HFFc6 (cell line): ENCODE measurements at places on chromosomes 4 and X. TPM values are rescaled to one million over a fixed set of nuclear protein-coding genes. Genes with fewer than 3 reads are reported as not detected.

Gene DGAT2L6
- total RNA-seq = not detected in 3 replicates

DNA sequence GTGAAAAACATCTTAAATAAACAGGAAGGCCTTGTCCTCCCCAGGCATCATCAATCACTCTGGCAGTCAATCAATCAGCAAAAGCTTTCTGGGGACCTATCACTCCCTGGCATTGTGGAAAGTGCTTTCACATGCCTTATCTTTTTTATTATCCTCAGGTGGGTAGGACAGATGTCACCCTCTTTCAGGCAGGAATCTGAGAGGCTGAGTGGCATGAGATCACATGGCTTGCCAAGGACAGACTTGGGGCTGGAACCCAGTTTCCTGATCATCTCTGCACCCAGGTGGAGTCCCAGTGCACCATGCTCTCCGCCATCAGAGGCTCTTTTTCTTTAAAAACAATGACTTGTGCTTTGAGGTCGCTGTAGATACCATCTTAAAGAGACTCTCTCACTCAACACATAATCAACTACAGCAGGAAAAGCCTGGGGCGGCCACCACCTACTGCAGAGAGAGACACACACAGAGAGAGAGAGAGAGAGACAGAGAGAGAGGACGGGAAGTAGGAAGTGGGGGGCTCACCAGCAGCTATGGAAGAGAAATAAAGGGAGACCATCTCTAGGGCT lies 282.7 kb downstream of the PTTG2 start:
- H3K4me3 ChIP-seq = no peak overlapping the region
- peaks cover 18% of the 10 kb centered on the region; the same call in 1 of the 2 replicates for H3K4me1 ChIP-seq
- no peak overlapping the region for H3K27ac ChIP-seq
- peaks cover 7% of the 10 kb centered on the region for H3K27me3 ChIP-seq
- no peaks in the 10 kb centered on the region for H3K36me3 ChIP-seq

- H3K4me3 ChIP-seq = no peak overlapping the region
- no peaks in the 10 kb centered on the region for H3K4me1 ChIP-seq
- H3K27me3 ChIP-seq = no peaks in the 10 kb centered on the region
- H3K36me3 ChIP-seq = no peaks in the 10 kb centered on the region
- no peak for DNase-seq
These were observed 573.8 kb downstream of the KCNIP4 start for GRCh38 chr4:21374641-21375368.

Gene ARHGEF9
- total RNA-seq = 16.2 to 21.4 TPM (median 19.2 TPM) in 3 replicates

Gene VCX2
- total RNA-seq = not detected in 3 replicates

Gene CXCL5
- 0.12 to 0.18 TPM in 2 of 3 replicates, not detected in the other for total RNA-seq

Gene PCDH7
- total RNA-seq = 0.77 to 1.1 TPM in 2 of 3 replicates, not detected in the other

DNA sequence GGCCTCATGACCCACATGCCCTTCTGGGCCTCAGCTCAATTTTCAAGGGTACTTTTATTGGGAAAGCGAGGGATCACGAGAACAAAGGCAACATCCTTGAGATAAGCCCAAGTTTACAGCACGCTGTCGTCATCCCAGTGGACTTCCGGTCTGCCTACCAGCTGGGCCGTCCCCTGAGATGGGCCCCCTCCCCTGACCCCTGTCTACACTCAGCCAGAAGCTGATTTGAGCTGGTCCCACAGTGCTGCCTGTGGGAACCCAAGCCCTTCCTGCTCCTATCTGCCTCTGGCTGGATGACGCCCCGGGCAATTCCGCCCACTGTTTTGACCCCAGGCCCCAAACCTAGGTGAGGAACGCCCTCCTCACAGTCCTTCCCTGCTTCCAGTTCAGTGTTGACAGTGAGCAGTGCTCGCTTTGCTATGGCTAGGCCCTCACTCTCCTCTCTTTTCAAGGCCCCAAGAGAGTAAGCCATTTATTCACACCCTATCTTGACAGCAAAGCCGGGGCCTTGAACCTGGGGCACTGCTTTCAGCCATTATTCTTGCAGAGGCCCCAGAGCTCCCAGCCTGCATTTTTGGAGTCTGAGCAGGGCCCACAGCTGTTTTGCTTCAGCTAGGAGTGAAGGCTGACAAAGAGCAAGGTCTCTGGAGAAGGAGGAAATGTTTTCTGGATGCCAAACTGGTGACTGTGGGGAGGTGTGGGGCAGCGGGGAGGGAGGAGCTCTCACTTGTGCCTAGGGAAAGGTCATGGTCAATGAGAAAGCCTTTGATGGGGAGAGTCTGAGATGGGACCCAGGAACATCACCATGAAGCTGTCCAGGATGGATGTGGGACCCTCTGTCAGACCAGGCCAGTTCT lies 164.6 kb upstream of the BCOR start:
- DNase-seq = peak; percentile 41
- H3K4me1 ChIP-seq = peaks cover 38% of the 10 kb centered on the region
- peak overlapping the region; percentile 72 for H3K4me3 ChIP-seq
- peak overlapping the region; percentile 94 for H3K27ac ChIP-seq
- no peaks in the 10 kb centered on the region for H3K36me3 ChIP-seq

GRCh38 chrX:327660-328126 lies 9.1 kb upstream of the GTPBP6 start:
- H3K36me3 ChIP-seq = peaks cover 5% of the 10 kb centered on the region
- no peak for DNase-seq
- no peak overlapping the region for H3K4me3 ChIP-seq
- H3K27ac ChIP-seq = no peak overlapping the region
- no peaks in the 10 kb centered on the region for H3K4me1 ChIP-seq

DNA sequence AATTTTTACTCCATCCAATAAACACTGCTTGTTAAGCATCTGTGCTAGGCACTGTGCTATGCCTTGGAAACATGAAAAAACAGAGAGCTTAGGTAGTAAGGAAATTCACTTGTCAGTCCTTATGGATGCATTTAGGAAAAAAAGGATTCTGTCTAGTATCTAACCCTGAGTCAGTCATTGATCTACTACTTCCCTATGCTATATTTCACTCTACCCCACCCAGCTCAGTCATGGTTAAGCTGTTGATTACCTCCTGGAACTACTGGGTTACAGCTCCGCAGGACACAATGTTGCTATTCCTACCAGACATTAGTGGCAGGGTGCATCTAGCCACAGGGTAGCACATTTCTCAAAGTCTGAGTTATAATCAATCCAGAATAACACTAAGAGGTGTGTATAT lies 2.9 kb upstream of the USP53 start:
- H3K4me1 ChIP-seq = peaks cover 73% of the 10 kb centered on the region
- H3K36me3 ChIP-seq = peaks cover 22% of the 10 kb centered on the region
- H3K27me3 ChIP-seq = peaks cover 2% of the 10 kb centered on the region; the same call in 1 of the 2 replicates
- peak overlapping the region; percentile 90 for H3K27ac ChIP-seq
- H3K4me3 ChIP-seq = peak overlapping the region; percentile 41
- no peak for DNase-seq

GRCh38 chr4:121266982-121267381 lies 102.9 kb upstream of the TNIP3 start:
- H3K27ac ChIP-seq = no peak overlapping the region
- no peaks in the 10 kb centered on the region for H3K36me3 ChIP-seq
- no peaks in the 10 kb centered on the region; the same call in 1 of the 2 replicates for H3K27me3 ChIP-seq
- H3K4me3 ChIP-seq = no peak overlapping the region
- no peak for DNase-seq

Gene MAMLD1
- total RNA-seq = 4.0 to 5.5 TPM (median 4.3 TPM) in 3 replicates

Gene F8
- total RNA-seq = 0.99 to 1.6 TPM (median 1.4 TPM) in 3 replicates

Gene CSN3
- total RNA-seq = not detected in 3 replicates

DNA sequence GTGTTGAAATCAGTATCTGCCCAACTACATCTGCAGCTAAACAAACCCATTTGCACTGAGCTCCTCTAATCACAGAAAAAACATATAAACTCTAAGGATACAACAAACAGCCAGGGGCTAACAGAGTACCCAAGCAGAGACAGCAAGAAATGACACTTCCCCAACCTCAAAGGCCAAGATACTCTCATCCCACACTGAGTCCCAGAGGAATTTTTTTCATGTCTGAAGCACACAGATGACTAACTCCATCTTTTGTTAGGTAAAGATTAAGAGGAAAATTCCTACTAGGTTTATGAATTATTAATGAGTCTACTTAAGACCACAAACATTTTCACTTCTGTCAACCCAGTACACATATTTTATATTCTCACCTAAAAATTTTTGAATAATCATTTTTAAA lies 31.6 kb downstream of the SEPSECS start:
- no peak overlapping the region for H3K27ac ChIP-seq
- no peaks in the 10 kb centered on the region for H3K27me3 ChIP-seq
- no peak for DNase-seq
- peaks cover 12% of the 10 kb centered on the region for H3K4me1 ChIP-seq
- peaks cover 4% of the 10 kb centered on the region; the same call in 1 of the 2 replicates for H3K36me3 ChIP-seq
- no peak overlapping the region for H3K4me3 ChIP-seq

DNA sequence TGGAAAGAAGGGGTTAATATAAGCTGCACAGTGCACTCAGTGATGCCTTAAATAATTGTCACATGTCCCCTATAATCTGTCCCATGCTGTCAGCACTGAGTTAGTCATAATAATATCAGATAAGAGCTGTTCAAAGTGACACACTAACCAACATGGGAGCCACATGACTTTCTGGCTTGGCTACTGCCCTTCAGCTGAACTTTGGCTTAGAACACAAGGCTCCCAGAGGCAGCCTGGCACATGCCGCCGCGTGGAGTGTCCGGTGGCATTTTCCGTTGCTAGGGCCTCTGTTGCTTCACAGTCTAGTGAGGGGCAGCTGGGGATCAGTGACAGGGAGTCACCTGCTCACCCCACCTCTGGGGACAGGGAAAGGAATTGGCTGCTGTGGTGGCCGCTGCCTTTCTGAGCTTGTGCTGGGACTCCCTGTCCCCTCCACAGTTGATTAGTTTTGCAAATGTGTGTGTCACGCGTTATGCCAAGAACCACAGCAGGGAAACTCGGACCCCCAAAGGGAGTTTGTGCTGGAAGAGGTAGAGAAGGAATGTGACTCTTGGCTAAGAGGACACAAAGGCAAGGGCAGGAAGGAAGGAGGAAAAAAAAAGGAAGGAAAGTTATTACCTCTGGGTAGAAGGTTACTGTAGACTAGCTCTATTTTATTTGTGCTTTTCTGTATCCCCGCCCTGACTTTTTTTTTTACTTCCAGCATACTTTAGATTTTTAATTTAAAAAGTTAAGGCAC lies 41.1 kb upstream of the PPARGC1A start:
- no peaks in the 10 kb centered on the region; the same call in 1 of the 2 replicates for H3K27me3 ChIP-seq
- H3K27ac ChIP-seq = no peak overlapping the region
- H3K4me1 ChIP-seq = no peaks in the 10 kb centered on the region
- H3K36me3 ChIP-seq = no peaks in the 10 kb centered on the region
- H3K4me3 ChIP-seq = no peak overlapping the region

DNA sequence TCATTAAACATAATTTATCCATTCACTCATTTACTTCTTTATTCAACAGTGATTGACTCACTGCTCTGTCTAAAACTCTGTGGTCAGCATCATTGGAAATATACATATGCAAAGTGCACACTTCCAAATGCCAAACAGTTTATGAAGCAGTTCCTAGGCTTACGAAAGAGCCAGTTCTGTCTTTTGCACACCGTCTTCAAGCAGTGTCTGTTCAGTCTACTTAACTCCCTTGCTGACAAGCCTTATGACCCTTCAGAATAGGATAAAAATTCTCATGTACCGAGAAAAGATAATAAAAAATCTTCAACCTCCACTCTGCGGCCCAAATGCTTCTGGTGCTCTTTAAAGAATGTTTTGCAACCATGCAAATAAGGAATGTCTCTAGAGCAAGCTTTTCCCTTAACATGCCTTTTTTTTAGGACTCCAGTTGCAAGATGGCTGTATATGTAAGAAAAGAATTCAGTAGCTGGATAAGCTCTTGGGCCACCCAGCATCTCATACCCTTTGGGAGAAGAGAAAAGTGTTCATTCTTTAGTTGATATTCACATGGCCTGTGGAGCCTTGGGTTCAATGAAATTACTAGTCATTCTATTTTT lies 1037.0 kb upstream of the SLIT2 start:
- H3K27me3 ChIP-seq = no peaks in the 10 kb centered on the region
- H3K4me3 ChIP-seq = no peak overlapping the region
- H3K27ac ChIP-seq = no peak overlapping the region
- no peak for DNase-seq

Gene SSX1
- not detected in 3 replicates for total RNA-seq

- H3K36me3 ChIP-seq = no peaks in the 10 kb centered on the region
- peak; percentile 72 for DNase-seq
- peaks cover 10% of the 10 kb centered on the region; the same call in 1 of the 2 replicates for H3K4me1 ChIP-seq
- H3K27ac ChIP-seq = peak overlapping the region; percentile 69
- H3K27me3 ChIP-seq = peaks cover 6% of the 10 kb centered on the region; the same call in 1 of the 2 replicates
- peak overlapping the region; percentile 17; the same call in 1 of the 2 replicates for H3K4me3 ChIP-seq
These were observed 54.7 kb downstream of the CNGA2 start for GRCh38 chrX:151789179-151789800.

- no peaks in the 10 kb centered on the region for H3K36me3 ChIP-seq
- no peak overlapping the region for H3K4me3 ChIP-seq
- H3K4me1 ChIP-seq = no peaks in the 10 kb centered on the region
- no peak for DNase-seq
These were observed 35.2 kb downstream of the PWWP3B start for GRCh38 chrX:106203315-106203714.

GRCh38 chr4:29277381-29277780 lies 1442.8 kb upstream of the PCDH7 start:
- peak overlapping the region; percentile 56 for H3K27ac ChIP-seq
- peak; percentile 71 for DNase-seq
- no peak overlapping the region for H3K4me3 ChIP-seq
- peaks cover 18% of the 10 kb centered on the region for H3K36me3 ChIP-seq
- H3K4me1 ChIP-seq = peaks cover 47% of the 10 kb centered on the region

Gene ALAS2
- total RNA-seq = not detected in 3 replicates

DNA sequence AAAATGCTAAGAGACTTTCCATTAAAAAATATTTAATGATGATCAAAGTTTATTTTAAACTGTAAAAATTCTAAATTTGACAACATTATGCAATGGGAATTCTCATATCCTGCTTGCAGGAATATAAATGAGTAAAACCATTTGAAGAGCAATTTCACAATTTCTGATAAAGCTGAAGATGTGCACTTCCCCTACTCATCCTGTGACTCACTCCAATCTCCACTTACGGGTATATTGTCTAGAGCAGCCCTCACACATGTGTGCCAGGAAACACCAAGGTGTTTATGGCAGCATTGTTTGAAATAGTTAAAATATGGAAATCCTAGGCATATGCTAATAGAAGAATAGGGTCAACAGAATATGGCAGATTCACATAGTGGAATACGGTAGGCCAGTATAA lies 158.4 kb downstream of the PDHA2 start:
- H3K4me3 ChIP-seq = no peak overlapping the region
- no peaks in the 10 kb centered on the region for H3K27me3 ChIP-seq
- no peaks in the 10 kb centered on the region for H3K36me3 ChIP-seq
- no peaks in the 10 kb centered on the region for H3K4me1 ChIP-seq
- H3K27ac ChIP-seq = no peak overlapping the region

GRCh38 chrX:117120700-117121099 lies 657.9 kb upstream of the CT83 start:
- no peaks in the 10 kb centered on the region for H3K36me3 ChIP-seq
- H3K27ac ChIP-seq = no peak overlapping the region
- H3K4me3 ChIP-seq = no peak overlapping the region
- no peaks in the 10 kb centered on the region; the same call in 1 of the 2 replicates for H3K27me3 ChIP-seq

GRCh38 chrX:37785569-37785968 lies 5.7 kb downstream of the CYBB start:
- no peak for DNase-seq
- no peaks in the 10 kb centered on the region for H3K4me1 ChIP-seq
- H3K4me3 ChIP-seq = no peak overlapping the region
- H3K36me3 ChIP-seq = no peaks in the 10 kb centered on the region
- H3K27ac ChIP-seq = no peak overlapping the region
- H3K27me3 ChIP-seq = no peaks in the 10 kb centered on the region; the same call in 1 of the 2 replicates
